Activated effector memory CD4-positive, alpha-beta T cell treated with Interleukin-2 at 50 U/mL for 16 hours (primary cell): ENCODE measurements at places on chromosomes 1 and 21.

- DNase-seq, result no peak
Measured at GRCh38 chr21:34520281-34520680, 8.3 kb upstream of the KCNE1 start.

GRCh38 chr1:19771350-19771749 is 28.4 kb downstream of the TMCO4 start:
- no peak for DNase-seq

GRCh38 chr1:194503209-194503608 is 1316.8 kb upstream of the B3GALT2 start:
- DNase-seq, result no peak

GRCh38 chr1:81431624-81432000 is 369.1 kb upstream of the ADGRL2 start:
- no peak for DNase-seq

DNA sequence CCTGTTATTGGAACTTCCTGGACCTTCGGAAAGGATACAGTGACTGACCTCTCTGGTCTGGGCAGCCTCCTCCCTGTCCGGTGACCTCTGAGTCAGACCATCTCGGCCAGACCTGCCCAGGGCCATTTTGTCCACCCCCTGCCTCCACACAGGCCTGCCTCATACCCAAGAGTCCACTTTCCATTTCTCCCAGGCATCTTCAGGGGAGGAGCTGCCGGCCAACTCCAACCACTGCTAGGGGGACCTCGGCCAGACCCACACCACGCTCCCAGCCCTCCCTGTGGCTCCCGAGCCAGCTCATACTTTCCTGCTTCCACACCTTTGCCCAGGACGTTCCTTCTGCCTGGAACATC is 29.5 kb upstream of the RUNX3 start:
- DNase-seq, result no peak

- peak; percentile 36 for DNase-seq
Measured at GRCh38 chr1:226737819-226738420, 1.2 kb downstream of the ITPKB start.

DNA sequence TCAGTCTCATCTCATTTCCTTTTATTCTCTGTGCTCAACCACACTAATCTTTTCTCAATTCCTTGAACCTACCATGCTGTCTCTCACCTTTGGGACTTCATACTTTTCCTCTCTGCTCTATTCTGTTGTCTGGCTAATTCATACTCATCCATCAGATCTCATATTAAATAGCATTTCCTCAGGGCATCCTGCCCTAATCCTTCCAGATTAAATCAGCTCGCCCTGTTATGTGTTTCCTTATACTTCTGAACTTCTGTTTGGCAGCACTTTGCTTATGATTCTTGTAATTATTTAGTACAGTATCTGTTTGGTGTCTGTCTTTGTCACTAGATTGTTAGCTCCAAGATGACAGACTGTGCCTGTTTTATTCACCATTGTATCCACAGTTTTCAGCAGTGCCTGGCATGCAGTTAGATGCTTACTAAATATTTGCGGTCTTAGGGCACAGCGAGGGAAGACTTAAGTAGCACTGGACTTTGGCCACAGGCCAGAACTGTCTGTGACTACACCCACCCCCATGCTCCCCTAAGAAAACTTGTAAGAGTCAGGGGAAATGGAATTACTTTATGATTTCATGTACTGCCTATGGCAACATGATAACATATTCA is 9.9 kb upstream of the CAP1 start:
- no peak for DNase-seq

- DNase-seq, result no peak
Measured at GRCh38 chr1:107954126-107954525, 10.9 kb downstream of the VAV3 start.

- no peak for DNase-seq
Measured at GRCh38 chr1:119903443-119903835, 7.1 kb upstream of the ADAM30 start.

DNA sequence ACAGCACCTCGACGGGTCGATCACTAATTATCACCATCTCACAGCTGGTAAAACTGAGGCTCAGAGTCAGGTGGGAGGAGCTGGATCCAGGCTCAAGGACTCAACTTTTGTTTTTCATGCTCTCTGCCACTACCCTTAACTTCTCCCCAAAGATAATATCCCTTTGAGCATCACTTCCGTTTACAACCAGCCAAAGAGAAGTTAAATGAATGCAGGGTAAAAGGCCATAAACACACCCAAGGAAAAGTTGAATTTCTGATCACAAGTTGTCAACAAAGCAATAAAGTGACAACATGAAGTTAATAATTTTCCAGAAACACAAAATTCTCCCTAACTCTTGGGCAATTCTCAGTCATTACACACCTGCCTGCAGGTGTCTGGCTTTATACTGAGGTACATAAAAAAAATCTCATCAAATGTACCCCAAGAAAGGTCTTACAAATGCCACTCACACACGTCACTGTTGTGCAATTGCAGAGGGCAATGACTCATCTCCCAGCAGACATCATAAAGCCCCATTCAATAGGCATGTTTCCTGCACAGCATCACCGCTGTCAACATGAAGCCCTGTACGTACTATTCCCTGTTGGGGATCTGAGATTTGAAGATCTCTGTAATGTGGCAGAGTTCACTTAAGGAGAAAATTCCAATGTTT is 3.4 kb downstream of the OR2T11 start:
- DNase-seq, result no peak

DNA sequence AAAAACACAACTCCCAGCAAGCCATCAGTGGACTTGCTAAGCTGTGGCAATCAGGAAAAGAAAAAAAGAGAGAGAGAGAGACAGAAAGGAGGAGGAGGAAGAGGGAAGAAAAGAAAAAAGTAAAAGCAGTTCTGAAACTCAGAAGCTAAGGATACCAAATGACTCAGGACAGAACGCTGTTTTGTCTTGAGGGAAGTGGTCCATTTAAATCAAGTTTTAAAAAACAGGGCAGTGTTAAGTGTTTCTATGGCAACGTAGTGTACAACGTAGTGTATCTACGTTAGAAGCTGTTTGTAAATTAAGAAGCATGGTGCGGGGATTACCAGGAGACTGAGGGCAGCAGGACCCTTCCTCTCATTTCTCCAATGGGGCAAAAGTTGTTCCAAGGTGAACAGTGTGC is 5.8 kb downstream of the ADORA3 start:
- DNase-seq, result no peak

DNA sequence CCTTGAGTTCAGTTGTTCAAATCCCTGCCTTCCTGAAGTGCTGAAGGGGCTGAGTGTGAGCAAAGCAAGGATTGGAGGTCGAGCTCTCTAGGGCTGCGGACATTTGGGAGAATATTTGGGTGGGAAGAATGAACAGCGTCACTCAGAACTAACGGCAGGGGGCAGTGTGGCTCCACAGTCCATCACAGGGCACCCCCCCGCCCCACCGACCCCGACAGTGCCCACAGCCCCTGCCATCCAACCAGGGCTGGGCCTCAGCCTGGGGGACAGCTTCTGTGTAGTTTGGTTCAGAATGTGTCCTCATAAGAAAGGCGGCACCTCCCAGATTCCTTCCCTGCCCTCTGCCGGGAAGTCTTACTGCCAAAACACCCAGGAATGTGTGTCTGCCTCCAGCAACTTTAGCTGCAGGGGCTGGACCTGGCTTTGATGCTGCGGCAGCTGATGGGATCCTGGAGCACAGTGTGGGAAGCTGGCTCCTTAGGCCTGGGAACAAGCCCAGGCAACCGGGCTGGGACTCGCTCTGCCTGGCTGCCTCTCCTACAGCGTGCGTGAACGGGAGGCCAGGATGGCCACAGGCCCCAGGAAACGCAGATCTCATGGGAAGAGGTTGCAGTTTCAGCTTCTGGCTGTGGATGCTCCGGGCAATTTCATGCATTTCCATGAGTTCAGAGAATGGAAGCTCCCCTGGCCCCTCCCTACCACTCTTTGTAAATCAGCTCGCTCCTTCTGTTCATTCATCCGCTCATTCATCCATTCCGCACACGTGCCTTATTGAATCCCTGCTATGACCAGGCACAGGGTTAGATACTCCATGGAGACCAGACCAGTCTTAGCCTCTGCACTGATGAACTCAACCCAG is 104.9 kb upstream of the TMPRSS2 start:
- no peak for DNase-seq

DNA sequence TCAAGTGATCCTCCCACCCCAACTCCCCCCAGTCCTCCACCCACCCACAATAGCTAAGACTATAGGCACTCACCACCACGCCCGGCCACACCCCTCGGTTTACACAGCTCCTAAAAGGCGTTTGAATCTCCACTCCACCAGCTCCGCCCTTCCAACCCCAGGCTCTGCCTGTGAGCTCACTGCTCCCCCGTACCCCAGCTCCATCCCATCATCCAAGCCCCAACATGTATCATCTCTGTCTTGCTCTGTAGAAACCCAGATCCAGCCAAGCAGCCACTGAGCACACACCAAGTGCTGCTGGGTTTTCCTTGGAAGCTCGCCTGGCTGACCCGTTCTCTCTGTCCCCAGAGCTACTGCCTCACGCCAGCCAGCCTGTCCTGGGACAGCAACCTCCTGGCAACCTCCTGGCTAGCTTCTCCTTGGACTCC is 12.0 kb upstream of the S100A2 start:
- no peak for DNase-seq

GRCh38 chr1:63475761-63476160 is 47.3 kb downstream of the ITGB3BP start:
- no peak for DNase-seq

DNA sequence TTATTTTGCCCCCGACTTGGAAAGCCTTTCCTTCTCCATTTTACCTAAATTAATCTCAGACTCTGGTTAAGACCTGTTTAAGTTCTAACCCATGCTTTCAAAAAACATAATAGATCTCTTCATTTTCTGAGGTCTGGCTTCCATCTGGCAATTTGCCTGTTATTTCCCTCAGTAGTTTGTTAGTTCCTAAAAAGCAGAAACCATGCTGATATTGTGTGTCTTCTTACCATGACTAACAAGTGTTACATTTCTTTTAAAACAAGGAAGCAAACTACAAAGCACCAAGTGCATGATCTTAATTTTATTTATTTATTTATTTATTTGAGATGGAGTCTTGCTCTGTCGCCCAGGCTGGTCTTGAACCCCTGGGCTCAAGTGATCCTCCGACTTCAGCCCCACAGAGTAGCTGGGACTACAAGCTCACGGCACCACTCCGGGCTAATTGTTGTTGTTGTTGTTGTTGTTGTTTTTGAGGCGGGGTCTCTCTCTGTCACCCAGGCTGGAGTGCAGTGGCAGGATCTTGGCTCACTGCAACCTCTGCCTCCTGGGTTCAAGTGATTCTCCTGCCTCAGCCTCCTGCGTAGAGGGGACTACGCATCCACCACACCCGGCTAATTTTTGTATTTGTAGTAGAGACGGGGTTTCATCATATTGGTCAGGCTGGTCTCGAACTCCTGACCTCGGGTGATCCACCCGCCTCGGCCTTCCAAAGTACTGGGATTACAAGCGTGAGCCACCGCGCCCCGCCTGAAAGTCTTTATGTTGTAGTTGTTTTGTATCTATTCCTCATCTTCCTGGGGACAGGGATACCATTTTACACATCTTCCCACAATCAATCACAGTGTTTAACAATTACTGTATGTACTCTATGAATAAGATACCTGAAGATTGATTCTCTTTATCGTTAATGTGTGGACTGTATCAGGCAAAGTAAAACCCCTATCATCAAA is 1.3 kb upstream of the PATJ start:
- no peak for DNase-seq

GRCh38 chr1:167722152-167722869 is 529 bp downstream of the MPZL1 start:
- DNase-seq, result no peak

GRCh38 chr1:231600458-231600976 is 26.1 kb upstream of the DISC1 start:
- DNase-seq, result no peak

GRCh38 chr1:244800821-244801220 is 34.6 kb upstream of the COX20 start:
- DNase-seq, result no peak

GRCh38 chr1:107135463-107135862 is 5.4 kb upstream of the NTNG1 start:
- no peak for DNase-seq

- DNase-seq, result no peak
Measured at GRCh38 chr1:192852001-192852947, 43.4 kb downstream of the RGS2 start.

GRCh38 chr1:39679821-39680220 is 7.9 kb upstream of the NT5C1A start:
- DNase-seq, result no peak

- no peak for DNase-seq
Measured at GRCh38 chr1:26780344-26780957, 7.3 kb upstream of the PIGV start.

GRCh38 chr1:159055181-159055641 is 21.4 kb downstream of the AIM2 start:
- no peak for DNase-seq

- no peak for DNase-seq
Measured at GRCh38 chr1:111983500-111983899, 6.0 kb downstream of the KCND3 start.

GRCh38 chr1:22332795-22333499 is 118.7 kb upstream of the ZBTB40 start:
- no peak for DNase-seq

- DNase-seq, result no peak
Measured at GRCh38 chr1:231322880-231323530, 14.6 kb downstream of the EXOC8 start.

DNA sequence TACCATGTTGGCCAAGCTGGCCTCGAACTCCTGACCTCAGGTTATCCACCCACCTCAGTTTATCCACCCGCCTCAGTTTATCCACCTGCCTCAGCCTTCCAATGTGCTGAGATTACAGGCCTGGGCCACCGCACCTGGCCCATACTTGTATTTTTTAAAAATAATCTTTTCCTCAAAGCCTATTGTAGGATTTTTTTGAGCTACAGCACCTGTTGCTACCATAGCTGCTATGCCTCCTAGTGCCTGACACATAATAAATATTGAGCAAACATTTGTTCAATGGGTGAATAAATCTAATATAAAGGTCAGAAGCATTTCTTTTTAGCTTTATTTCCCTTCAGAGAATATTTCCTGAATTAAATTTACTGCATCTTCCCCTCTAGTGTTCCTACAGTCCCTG is 15.7 kb upstream of the ACBD3 start:
- DNase-seq, result no peak

GRCh38 chr21:20440338-20440737 is 557.9 kb upstream of the NCAM2 start:
- DNase-seq, result no peak

DNA sequence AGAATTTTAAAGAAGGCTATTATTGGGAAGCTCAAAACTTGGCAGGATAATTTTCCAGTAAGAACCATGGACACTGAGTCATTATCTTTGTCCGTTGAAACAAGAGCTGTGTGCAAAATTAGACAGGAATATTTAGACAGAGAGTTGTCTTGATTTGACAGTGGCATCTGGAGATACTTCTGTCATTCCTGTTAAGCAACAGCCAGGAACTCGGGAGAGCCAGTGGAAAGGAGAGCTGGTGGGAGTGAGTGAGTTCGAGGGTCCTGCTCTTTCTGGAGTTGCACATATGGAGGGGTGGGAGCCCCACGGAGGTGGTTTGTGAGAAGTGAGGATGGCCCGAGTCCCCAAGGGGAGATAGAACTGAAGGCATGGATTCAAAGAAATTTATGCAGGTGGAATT is 3.1 kb downstream of the COQ8A start:
- DNase-seq, result no peak

- DNase-seq, result no peak
Measured at GRCh38 chr21:23008601-23009202, 2010.5 kb downstream of the NCAM2 start.

- DNase-seq, result no peak
Measured at GRCh38 chr1:193355178-193355577, 168.8 kb upstream of the B3GALT2 start.

- DNase-seq, result no peak
Measured at GRCh38 chr1:248779350-248779749, 23.8 kb upstream of the LYPD8 start.

- no peak for DNase-seq
Measured at GRCh38 chr1:150550222-150551050, 1.2 kb downstream of the ADAMTSL4 start.
